ENCODE measurements at places on chromosomes 4 and X.

DNA sequence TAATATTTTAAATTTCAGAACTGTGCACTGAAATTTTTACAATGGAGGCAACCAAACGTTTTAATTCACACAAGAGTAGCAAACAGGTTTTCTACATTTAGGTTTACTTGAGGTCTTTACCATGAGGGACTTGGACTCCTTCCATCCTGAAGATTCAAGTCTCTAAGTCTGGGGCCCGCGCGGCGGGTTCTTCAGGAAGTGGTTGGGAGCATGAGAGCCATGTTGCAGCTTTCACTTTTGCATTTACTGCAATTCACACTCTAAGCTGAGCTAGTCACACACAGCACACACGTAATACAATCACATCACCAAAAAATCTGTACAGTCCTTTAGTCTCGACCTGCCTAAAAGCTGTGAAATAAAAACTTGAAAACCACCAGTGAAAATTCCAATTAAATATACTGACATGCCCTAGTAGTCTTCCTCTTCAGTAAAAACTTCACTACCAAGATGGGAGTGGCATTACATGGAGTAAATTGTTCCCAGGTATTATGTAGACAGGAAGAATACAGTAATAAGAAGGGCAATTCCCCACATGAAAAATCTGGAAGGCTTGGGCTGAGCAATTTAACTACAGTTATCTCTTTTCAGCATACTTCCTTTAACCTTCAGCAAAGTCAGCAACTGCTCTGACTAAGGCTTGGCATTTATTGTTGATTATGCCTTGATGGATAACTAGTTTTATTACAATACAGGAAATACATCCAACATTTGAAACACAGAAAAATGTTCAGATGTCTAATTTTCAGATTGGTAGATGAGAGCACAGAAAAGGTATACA is 571.1 kb upstream of the DIPK2B start:
- peak; percentile 66 for DNase-seq

DNA sequence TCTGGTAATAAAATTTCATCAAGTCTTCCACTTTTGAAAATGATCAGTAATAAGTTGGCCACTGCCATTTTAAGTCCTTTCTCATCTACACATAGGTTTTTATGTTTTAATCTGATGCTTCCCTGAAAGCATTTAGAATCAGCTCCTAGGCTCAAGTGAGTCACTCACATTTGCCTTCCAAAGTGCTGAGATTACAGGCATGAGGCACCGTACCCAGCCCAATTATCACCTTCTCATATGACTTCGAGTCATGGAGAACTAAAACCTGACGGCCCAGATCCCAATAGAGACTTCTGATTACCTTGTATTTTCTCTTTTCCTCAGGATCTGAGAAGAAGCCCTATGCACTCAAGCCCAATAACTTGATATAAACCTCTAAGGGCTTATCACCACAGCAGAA is 140.8 kb downstream of the OPHN1 start:
- no peak for DNase-seq

DNA sequence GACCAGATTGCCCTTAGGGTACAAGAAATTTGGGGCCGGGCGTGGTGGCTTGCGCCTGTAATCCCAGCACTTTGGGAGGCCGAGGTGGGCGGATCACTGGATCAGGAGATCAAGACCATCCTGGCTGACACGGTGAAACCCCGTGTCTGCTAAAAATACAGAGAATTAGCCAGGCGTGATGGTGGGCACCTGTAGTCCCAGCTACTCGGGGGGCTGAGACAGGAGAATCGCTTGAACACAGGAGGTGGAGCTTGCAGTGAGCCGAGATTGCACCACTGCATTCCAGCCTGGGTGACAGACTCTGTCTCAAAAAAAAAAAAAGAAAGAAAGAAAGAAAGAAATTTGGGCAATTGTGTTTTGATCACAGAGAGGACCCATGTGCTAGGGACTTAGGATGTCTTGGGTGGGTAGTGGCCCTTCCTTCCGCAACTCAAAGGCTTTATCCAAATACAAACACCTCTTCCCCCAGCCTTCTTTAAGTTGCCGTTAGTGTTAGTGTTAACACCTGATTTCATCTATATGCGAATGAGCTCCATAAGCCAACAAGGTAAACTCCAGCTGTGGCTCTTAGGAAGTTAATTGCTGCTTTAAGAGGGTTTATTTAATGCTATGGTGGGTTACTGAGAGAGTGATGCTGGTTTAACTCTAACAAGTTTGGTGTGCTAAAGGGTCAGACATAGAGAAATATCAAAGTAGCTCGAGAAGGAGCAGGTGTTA is 8.6 kb upstream of the CCDC110 start:
- no peak for DNase-seq

- no peak for DNase-seq
Measured at GRCh38 chrX:22177950-22178515, 94.7 kb upstream of the CBLL2 start.

- DNase-seq, result no peak
Measured at GRCh38 chrX:71103110-71103983, 3.2 kb downstream of the CXorf65 start.

DNA sequence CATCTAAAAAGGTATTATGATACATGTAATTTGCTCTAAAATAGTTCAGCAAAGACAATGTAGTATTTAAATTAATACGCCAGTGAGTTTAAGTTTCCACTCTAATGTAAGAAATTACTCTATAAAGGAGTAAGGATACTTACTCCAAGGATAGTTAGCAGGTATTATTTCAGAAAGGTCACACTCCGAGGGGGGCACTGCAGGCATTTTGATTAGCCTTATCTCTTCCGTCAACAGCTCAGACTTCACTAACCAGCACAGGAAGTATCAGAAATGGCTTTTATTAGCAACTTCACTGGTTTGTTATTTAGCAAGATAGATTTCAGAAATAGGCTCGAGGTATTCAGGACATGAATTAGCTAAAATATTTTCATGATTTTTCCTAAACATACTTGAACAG is 127.0 kb downstream of the COX18 start:
- no peak for DNase-seq

DNA sequence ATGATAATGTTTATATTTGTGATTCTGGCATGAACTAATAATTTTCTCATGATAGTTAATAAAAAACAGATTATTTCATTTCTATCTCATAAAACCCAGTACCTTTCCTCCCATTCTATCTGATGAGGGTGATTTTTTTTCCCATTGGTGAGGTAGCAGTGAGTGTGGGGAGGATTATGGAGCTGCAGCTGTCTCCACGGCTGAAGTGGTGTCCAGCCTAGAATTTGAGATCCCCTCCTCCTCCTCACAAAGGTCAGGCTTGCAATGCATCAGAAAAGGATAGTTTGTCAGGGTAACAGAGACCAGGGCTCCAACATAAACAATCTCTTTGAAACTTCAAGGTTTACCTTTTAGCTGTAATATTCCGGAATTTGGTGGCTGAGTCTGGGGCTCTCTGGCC is 60.9 kb downstream of the C4orf51 start:
- no peak for DNase-seq

- no peak for DNase-seq
Measured at GRCh38 chr4:145453163-145453520, 28.5 kb upstream of the SMAD1 start.

DNA sequence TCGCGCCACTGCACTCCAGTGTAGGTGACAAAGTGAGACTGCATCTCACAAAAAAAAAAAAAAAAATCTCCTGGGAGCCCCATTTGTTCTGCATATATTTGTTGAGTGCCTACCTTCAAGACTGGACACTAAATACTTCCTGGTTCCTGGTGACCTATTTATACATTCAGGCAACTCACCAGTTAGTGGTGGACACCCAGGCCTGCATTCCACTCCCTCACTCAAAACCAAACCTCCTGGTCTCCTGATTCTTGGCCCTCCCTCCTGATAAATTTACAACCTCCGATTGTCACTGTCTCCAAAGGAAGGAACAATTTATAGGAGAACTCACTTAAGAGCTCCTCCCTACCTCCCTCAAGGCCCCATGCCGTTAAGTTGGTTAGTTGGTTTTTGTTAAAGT is 3.1 kb downstream of the SYAP1 start:
- DNase-seq, result no peak

DNA sequence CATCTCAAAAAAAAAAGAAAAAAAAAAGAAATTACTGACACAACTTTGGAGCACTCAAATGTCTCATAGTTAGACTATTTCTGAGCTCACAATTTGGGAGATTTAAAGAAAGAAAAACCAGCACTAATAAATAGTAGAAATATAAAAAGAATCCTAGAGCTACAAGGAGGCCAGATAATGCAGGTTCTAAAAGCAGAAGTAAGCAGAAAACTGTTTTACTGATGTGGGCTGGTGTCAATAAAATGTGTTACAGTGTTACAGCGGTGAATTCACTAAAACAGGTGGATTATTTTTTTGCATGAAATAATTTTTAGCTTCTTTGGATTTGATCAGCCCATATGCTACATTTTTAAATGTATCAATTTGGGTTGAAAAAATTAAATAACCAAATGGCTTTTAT is 375.9 kb downstream of the GPM6A start:
- DNase-seq, result no peak

DNA sequence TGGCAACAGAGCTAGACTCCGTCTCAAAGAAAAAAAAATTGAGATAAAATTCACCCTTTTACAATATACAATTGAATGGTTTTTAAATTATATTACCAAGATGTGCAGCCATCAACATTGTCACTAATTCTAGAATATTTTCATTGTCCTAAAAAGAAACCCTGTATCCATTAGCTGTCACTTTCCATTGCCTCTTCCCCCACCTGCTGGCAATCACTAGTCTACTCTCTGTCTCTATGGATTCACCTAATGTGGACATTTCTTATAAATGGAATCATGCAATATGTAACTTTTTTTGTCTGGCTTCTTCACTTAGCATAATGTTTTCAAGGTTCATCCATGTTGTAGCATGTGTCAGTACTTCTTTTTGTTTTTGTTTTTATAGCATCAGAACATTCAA is 20.8 kb downstream of the ABHD18 start:
- DNase-seq, result no peak

DNA sequence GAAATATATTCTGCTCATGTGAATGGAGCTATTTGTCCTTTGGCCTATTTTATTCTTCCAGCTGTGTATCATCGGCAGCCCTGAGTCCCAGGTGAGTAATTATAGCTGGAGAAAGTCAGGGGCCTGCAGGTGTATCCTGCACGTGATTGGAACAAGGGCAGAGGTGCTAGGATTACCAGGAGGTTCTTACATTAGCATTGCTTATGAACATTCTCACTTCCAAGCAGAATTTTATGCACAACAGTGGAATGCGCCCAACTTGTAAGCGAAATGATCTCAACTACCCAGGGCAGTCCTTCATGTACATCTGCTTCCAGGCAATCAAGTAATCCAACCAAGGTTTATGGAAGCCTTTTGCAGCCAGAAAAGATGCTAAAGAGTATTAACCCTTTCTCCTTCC is 68.9 kb upstream of the NRK start:
- DNase-seq, result no peak

GRCh38 chr4:105128208-105128607 is 18.5 kb upstream of the TET2 start:
- no peak for DNase-seq

GRCh38 chrX:2967998-2968909 is 38.1 kb upstream of the ARSH start:
- DNase-seq, result no peak

DNA sequence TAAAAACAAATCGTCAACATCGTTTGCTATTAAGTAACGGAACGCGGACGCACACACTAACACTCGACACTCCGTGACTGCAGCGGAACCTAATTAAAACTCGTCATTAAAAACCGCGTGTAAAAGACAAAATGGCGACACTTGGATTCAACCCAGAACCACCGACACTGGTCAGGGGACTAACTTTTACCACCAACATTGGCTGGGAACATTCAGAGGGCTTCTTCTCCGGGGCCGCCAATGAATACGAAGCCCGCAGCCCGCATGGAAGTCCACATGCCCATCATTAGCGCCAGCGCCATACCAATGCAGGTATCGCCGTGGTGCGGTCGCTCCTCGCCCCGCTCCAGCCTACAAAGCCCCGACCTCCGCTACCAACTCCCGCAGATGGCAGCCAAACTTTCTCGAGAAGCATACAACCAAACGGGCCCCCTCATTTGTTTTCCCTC is 498 bp downstream of the RBMX start:
- DNase-seq, result peak; percentile 40

DNA sequence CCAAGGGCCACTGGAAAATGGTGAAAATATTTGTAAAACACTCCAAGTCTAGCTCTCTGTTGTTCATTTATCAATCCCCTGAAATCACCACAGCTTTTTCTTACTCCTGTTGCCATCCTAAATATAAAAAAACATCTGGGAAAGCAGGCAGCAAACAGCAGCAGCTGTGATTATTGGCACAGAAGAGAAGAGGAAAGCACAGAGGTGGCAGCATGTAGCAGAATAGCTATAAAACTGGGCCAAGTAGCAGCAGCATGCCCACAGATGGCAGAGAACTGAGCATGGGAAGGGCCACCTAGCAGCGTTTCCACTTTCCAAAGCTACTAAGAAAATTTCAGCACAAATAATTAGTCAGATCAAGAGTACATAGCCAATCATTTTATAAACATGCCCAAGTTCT is 307.2 kb downstream of the SLC7A11 start:
- DNase-seq, result no peak

- DNase-seq, result no peak
Measured at GRCh38 chr4:189533603-189534002, 407.1 kb upstream of the FRG1 start.

GRCh38 chrX:131792789-131793462 is 230.2 kb upstream of the STK26 start:
- no peak for DNase-seq

DNA sequence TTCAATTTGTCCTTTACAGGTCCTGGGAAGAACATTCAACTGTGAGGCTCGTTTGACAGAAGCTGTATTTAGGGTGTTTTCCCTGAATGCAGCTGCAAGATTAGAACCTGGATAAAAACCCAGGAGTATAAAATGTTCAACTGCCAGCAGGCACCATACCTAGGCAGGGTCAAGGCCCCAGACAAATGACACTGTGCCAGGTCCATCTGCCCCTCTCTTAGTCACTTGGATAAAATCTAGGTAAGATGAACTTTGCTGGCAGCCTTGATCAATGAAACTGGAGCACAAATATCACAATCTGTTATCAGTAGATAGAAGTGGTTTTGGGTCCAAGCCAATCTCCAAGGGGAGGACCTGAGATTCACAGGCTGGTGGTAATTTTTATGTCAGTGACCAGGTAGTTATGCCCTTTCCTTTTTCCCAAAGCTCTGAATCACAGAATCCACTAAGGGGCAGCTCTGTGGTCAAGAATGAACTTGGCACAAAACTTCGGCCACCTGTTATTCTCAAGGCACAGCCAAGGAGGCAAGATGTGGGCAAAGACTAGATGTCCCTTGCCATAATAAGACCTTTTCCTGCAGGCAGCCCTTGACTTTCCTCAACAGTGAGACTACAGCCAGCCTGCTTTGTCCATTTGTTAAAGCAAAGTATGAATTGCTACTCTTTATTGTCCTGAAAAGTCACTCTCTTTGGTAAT is 501.0 kb downstream of the PPARGC1A start:
- no peak for DNase-seq

GRCh38 chr4:154076921-154077320 is 288.0 kb upstream of the SFRP2 start:
- no peak for DNase-seq

DNA sequence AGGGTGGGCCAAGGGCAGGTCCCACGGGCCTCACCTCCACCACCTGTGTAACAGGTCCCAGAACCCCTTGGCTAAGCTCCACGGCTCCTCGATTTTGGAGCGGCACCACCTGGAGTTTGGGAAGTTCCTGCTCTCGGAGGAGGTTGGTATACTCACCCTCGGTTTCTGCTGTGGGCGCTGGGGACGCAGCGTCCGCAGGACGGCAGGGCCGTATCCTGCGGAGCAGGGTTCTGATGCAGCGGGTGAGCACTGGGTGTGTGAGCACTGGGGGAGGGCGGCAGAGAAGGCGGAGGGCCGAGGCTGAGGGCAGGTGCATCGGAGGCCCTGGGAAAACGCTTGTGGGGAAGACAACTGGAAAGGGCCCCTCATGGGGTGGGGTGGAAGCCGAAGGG is 11.0 kb downstream of the ATP5ME start:
- DNase-seq, result no peak
